Activated CD8-positive, alpha-beta T cell treated with anti-CD3 and anti-CD28 coated beads, Interleukin-2, amount 10 ng/mL, durations not matched to agents 7 days and 5 days (primary cell): ENCODE measurements at places on chromosomes 7 and 10. TPM values are rescaled to one million over a fixed set of nuclear protein-coding genes. Genes with fewer than 3 reads are reported as not detected.

- no peak overlapping the region for H3K27ac ChIP-seq
- no peaks in the 10 kb centered on the region for H3K36me3 ChIP-seq
- peaks cover 17% of the 10 kb centered on the region for H3K27me3 ChIP-seq
Observed at GRCh38 chr10:69961881-69962745, 90.5 kb upstream of the MACROH2A2 start.

DNA sequence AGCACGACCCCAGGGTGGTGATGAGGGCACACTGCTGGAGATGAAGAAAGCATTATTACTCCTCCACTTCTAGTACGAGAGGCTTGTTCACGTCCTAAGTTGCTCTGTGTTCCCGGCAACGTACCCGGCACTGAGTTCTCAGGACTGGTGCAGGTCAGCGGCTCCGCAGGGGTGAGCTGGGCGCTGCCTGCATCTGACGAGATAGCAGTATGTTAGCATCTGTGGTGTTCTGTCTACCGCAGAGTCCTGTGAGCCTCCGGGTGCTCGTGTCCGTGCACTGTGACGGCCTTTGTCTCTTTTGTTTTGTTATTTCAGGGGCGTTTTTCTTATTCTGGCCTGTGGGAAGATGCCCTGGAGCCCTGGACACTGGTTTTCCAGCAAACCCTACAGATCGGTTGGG lies 507.8 kb downstream of the DNAJB6 start:
- no peak overlapping the region for H3K27ac ChIP-seq
- H3K36me3 ChIP-seq = no peaks in the 10 kb centered on the region
- no peak overlapping the region for H3K4me3 ChIP-seq
- H3K27me3 ChIP-seq = no peaks in the 10 kb centered on the region

DNA sequence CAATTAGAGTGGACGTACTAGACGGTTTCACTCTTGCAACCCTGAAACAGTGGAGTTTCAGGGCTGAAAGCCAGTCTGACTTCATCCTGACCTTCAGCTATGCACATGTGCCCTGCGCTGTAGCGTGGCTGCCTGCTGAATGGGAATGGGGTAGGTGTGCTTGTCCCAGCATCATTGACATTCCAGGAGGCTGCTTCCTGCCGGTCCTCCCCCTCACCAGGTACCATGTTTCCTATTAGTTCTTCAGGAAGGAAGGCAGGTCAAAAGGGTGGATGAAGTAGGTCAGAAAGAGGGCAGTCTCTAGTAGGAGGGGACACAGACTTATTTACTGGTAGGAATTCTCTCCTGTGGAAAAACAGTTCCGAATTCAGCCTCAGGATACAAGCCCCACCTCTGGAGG lies 551.8 kb upstream of the GALNT17 start:
- no peak for DNase-seq
- H3K27ac ChIP-seq = no peak overlapping the region
- no peaks in the 10 kb centered on the region for H3K4me1 ChIP-seq

DNA sequence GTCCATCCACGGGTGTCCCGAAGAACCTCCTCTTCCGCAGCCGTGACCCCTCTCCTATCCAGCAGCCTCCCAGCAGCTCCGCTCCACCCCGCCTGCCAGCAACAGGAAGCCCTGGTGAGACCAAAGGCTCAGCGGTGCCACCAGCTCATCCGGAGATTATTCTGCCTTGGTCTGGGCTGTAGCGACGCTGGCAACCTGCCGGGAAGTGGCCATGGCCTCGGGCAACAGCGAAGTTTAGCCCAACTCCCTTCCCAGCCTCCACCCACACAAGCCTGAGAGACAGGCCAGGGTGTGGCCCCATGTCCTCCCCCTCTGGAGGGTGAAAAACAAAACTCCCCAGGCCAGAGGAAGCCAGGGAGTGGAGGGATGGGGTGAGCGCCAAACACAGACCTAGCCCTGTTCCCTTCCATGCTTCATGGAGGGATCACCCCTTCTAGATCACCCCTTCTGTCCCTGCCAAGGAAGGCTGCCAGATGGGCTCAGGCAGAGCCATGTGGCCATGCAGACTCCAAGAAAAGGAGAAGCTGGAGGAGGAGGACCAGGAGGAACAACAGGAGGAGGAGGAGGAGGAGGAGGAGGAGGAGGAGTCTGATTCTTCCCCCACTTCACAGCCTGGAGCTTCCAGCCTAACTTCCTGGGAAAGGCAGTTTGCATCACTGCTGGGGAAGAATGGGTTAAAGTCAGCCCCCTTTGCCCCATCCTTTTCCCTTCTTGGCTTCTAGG lies 918 bp downstream of the CALHM2 start:
- peaks cover 58% of the 10 kb centered on the region for H3K36me3 ChIP-seq
- H3K27me3 ChIP-seq = no peaks in the 10 kb centered on the region
- peak overlapping the region; percentile 98 for H3K4me3 ChIP-seq
- peak overlapping the region; percentile 92 for H3K27ac ChIP-seq
- peaks cover 71% of the 10 kb centered on the region for H3K4me1 ChIP-seq
- DNase-seq = peak; percentile 71

The FAM20C gene
- total RNA-seq = not detected

DNA sequence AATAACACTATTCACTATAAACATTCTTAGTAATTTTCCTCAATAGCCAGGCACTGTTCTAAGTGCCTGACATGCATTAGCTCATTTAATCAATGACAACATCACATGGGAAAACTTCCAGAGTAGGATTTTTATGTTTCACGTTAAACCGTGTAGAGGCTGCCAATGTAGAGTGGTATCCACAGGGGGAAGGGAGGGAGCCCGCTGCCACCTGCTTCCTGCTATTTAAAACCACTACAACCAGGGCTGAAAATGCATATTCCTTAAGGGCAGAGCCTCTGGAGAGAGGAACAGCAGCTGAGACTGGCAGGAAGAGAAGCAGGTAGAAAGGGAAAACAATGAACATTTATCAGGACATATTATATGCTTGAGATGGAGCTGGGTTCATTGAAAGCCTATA lies 684.3 kb upstream of the AUTS2 start:
- H3K27me3 ChIP-seq = no peaks in the 10 kb centered on the region
- H3K36me3 ChIP-seq = no peaks in the 10 kb centered on the region
- no peaks in the 10 kb centered on the region for H3K4me1 ChIP-seq
- DNase-seq = no peak
- H3K4me3 ChIP-seq = no peak overlapping the region

GRCh38 chr7:108310351-108310750 lies 145.9 kb downstream of the NRCAM start:
- no peaks in the 10 kb centered on the region for H3K36me3 ChIP-seq
- H3K27me3 ChIP-seq = no peaks in the 10 kb centered on the region

DNA sequence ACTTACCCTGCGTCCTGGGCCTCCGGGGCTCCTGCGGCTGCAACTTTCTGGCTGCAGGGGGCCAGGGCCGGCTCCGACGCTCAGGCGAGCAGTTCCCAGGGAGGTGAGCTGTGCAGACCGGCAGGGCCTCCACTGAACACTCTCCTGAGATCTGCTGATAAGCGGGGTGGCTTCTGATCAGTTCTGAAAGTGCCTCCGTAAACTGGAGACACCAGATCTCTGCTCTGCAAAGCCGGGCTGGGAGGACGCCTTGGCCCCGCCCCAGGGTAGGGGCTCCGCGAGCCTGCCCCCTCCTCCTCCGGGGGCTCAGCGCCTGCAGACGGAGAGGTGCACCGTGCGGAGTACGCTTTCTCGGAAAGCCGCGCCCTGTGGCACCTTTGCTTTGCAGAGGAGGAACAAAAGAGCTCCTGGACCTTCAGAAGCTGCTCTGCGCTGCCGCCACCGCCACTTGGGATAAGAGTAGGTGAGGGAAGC lies 141.3 kb upstream of the VKORC1L1 start:
- H3K36me3 ChIP-seq = peaks cover 2% of the 10 kb centered on the region
- no peak overlapping the region for H3K27ac ChIP-seq
- peak; percentile 31 for DNase-seq
- peak overlapping the region; percentile 23 for H3K4me3 ChIP-seq

DNA sequence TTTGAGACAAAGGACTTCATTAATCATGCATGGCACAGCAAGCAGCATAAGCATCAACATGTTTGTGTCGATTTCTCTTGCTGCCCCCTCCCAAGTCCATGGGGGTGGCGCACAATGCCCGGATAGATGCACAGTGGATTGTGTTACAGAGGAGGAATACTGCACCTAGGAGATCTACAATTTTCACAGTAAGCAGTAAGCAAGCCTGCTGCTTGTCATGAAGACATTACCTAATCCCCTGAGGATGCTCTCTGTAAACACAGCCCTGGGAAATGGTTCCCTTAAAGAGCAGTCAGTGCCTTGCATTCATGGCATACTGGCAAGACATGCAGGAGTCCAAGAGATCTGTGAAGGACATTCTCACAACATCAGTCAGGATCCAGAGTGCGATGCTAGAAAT lies 137.7 kb downstream of the ETV1 start:
- no peak overlapping the region for H3K4me3 ChIP-seq
- peaks cover 17% of the 10 kb centered on the region for H3K4me1 ChIP-seq
- H3K27ac ChIP-seq = no peak overlapping the region
- H3K36me3 ChIP-seq = no peaks in the 10 kb centered on the region
- H3K27me3 ChIP-seq = no peaks in the 10 kb centered on the region
- DNase-seq = no peak

The LIPJ gene
- total RNA-seq = not detected

DNA sequence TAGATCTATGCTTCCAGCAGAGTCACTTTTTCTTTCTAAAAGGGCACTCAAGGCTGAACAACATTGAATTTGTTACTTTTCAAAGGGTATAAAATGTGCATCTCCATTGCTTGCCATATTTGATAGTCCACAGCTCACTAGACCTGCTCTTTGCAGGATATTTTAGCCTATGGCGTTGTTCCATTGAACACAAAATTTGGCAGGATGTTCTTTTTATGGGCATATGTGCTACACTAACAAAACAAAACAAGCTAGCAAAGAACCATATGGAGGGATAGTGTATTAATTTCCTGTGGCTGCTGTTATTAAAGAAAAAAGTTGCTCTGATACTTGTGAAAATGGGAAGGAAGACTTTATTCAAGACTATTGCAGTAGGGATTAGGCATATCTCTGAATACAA lies 828.7 kb downstream of the TYW1 start:
- no peaks in the 10 kb centered on the region for H3K4me1 ChIP-seq
- no peak for DNase-seq
- no peaks in the 10 kb centered on the region for H3K27me3 ChIP-seq
- H3K36me3 ChIP-seq = no peaks in the 10 kb centered on the region
- no peak overlapping the region for H3K27ac ChIP-seq
- no peak overlapping the region for H3K4me3 ChIP-seq

DNA sequence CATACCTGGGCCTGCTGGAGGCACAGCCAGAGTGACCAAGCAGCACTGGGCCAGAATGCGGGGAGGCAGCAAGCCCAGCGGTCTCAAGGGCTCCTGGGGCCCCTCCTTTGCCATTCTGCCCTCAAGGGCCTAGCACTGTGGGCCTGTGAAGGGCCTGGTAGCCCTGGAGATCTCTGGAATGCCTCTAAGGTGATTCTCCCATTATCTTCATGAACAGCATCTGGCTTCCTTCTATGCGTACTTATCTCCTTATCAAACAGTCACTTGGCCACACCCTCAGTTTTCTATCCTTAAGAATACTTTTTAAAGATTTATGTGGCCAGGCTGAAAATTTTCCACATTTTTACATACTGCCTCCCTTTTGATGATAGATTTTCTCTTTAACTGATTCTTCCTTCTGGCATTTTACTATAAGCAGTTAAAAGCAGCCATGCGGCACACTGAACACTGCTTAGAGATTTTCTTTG lies 67.5 kb upstream of the CCNY start:
- H3K4me1 ChIP-seq = no peaks in the 10 kb centered on the region
- no peaks in the 10 kb centered on the region for H3K36me3 ChIP-seq
- DNase-seq = no peak
- H3K27me3 ChIP-seq = no peaks in the 10 kb centered on the region
- H3K4me3 ChIP-seq = no peak overlapping the region
- H3K27ac ChIP-seq = no peak overlapping the region

- H3K27me3 ChIP-seq = no peaks in the 10 kb centered on the region
- no peak for DNase-seq
- no peak overlapping the region for H3K4me3 ChIP-seq
- no peaks in the 10 kb centered on the region for H3K36me3 ChIP-seq
- no peak overlapping the region for H3K27ac ChIP-seq
Observed at GRCh38 chr10:126302476-126302756, 85.9 kb downstream of the ADAM12 start.

DNA sequence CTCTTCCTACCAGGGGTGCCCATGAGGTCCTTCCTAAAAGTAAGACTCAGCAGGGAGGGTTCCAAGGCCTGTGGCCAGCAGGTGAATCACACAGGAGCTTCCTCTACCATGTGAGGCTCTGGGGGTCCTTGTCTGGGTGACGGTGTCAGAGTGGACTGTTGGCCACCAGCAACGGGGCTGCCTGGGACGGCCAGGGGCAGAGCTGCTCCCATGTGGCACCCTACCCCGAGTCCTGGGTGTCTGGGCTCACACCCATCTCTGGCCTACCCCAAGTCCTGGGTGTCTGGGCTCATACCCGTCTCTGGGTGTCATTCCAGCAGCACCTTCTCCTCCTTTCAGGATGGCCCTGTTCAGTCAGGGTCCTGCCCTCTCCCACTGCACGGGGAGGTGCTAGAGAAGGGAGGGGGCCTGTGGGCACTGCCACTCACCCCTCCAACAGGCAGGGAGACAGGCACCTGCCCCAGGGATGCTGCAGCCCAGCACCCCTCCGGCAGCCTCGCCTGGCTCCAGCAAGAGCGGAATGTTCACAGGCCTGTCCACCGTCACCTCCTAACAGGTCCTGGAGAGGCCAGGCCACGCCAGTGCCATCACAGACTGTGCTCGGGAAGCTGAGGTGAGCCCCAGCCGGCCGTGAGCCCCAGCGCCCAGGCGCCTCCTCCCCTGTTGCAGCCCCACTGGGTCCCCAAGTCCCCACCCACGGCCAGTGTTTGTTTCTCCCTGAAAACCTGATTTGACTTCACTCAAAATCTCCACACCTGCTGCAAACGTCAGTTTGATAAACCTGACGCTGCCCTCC lies 143.7 kb downstream of the PTPRN2 start:
- H3K4me1 ChIP-seq = no peaks in the 10 kb centered on the region
- no peak for DNase-seq
- no peaks in the 10 kb centered on the region for H3K36me3 ChIP-seq
- no peaks in the 10 kb centered on the region for H3K27me3 ChIP-seq
- H3K27ac ChIP-seq = no peak overlapping the region

- H3K36me3 ChIP-seq = peaks cover 1% of the 10 kb centered on the region
- H3K27ac ChIP-seq = peak overlapping the region; percentile 97
- DNase-seq = peak; percentile 29
- H3K4me3 ChIP-seq = peak overlapping the region; percentile 85
Observed at GRCh38 chr7:39733881-39734632, 110.7 kb downstream of the RALA start.

The SFRP5 gene
- total RNA-seq = 0.24 TPM

The GPR15LG gene
- total RNA-seq = not detected

DNA sequence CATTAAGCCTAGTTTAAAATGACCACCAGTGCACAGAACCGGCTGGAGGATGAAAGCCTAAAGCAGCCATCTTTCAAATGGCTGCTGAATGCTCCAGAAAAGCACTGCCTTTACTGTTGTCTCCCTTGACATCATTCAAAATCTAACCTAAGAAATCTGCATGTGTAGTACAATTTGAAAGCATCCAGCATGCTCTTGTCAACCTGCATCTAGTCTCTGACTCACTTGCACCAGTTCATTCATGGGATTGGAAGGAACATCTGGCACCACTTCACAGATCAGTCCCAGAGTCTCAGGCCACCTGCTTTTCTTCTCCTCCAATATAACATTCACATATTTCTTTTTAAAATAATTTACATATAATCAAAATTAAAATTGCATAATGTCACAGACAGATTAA lies 76.2 kb downstream of the RNF133 start:
- H3K4me1 ChIP-seq = no peaks in the 10 kb centered on the region
- H3K4me3 ChIP-seq = no peak overlapping the region
- no peaks in the 10 kb centered on the region for H3K36me3 ChIP-seq
- DNase-seq = no peak

The STEAP1 gene
- total RNA-seq = not detected

The PFKFB3 gene
- total RNA-seq = 93.0 TPM

GRCh38 chr10:122632031-122632430 lies 67.6 kb downstream of the C10orf120 start:
- no peak for DNase-seq
- H3K27me3 ChIP-seq = no peaks in the 10 kb centered on the region
- no peaks in the 10 kb centered on the region for H3K4me1 ChIP-seq
